ENCODE measurements at places on chromosomes 16 and 17.

- peak; percentile 83 for DNase-seq
Measured at GRCh38 chr17:32253117-32253611, 12.5 kb upstream of the RHBDL3 start.

DNA sequence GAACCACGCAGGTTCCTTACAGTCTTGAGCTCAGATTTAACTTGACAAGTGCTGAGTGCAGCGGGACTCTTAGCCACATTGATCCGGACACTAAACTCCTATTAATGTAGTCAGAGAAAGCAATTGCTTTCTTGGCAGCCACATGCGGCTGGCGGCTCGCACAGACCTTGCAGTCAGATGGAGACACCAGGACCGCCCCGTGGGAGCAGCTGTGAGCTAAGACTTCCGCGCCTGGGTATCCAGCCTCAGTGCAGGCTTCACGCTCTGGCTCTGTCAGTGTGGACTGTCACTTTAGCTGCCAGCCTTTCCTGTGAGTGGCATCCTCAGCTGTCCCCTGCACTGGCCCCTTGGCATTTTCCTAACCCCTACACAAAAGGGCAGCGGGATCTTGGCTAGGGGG, 80.9 kb upstream of the NLRP1 start:
- DNase-seq = no peak

GRCh38 chr16:68356249-68356918, 45.6 kb downstream of the PRMT7 start:
- no peak for DNase-seq

DNA sequence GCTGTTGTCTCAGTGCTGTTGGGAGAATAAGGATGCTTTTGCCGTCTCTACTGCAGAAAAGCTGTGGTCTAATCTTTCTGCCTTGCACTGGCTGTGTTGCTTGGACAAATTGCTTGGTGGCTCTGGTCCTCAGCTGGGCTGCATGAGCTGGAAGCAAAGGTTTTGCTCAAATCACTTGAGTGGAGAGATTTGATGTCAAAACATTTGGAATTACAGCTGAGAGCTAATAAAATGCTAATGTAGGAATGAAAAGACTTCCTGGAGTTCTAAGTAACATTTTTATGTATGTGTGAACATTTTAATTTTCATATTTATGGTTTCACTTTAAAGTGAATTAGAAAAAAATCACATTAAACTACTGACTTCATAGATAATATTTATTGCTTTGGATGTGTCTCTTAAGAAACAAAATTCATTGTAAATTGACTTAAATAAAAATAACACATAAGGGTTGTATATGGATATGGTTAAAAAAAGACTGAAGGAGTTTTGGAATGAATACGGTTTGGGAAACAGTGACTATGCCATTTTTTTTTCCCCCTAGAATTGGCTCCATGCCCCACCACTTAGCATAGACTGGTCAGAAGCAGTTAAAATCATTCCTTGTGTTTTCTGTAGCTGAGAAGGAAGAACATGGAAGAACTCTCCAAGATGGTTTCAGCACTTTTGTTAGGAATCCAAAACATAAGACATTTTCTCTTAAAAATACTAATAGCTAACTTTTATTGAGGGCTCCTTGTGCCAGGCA, 39.2 kb upstream of the FAM20A start:
- no peak for DNase-seq

DNA sequence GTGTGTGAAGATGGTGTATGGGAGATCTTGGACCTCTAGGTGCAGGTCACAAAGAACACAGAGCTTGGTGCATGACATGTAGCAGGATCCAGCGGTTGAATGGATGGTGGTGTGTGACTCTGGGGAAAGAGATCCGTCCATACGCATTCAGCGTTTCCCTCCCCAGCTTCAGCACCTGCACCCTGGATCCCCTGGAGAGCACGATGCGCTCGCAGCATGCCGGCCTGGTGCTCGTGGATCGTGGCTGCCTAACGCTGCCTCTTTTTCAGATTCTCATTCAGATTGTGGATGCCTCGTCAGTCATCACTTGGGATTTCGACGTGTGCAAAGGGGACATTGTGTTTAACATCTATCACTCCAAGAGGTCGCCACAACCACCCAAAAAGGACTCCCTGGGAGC, 70.9 kb downstream of the SEC14L1 start:
- no peak for DNase-seq

- no peak for DNase-seq
Measured at GRCh38 chr16:87358696-87359095, 24.9 kb downstream of the FBXO31 start.

- no peak for DNase-seq
Measured at GRCh38 chr16:58440131-58440530, 47.9 kb downstream of the GINS3 start.

- no peak for DNase-seq
Measured at GRCh38 chr16:12896562-12896961, 4.8 kb upstream of the SHISA9 start.

- no peak for DNase-seq
Measured at GRCh38 chr17:6299275-6299674, 135.6 kb downstream of the AIPL1 start.

DNA sequence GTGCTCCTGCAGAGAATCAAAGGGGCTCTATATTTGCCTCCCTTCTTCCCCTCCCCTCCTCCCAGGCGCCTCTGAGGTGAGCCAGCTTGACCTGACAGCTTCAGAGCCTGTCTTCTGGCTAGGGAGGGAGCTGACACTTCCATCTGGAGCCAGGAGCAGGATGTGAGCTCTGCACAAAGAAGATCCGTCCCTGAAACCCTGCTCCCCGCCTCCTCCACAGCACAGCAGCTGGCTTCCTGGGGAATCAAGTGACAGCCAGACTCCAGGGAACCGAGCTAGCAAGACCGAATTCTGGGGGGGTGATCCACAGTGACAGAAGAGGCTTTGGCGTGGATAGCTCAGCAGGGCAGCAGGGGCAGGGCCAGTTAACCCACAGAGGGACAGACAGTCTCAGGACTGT, 37.2 kb downstream of the CCDC182 start:
- no peak for DNase-seq

DNA sequence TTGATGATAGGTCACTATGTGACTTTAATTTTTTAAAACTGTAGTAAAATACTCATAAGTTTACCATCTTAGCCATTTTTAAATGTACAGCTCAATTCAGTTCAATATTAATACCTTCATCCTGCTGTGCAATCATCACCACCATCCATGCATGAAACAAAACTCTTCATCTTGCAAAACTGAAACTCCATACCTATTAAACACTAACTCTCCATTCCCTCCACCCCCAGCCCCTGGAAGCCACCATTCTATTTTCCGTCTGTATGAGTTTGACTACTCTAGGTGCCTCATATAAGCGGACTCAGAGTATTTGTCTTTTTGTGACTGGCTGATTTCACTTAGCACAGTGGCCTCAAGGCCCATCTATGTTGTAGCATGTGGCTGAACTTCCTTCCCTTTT, 9.4 kb upstream of the CNEP1R1 start:
- no peak for DNase-seq

DNA sequence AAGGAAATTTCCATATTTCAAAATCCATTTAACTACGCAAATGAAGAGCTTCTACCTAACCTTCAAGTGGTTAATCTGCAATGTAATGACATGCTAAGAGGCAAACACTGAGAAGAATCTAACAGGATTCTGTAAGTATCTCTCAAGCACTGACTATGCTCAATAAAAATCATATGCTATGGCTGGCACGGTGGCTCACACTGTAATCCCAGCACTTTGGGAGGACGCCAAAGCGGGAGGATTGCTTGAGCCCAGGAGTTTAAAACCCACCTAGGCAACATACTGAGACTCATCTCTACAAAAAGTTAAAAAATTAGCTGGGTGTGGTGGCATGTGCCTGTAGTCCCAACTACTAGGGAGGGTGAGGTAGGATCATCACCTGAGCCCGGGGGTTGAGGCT, 32.7 kb downstream of the GNA13 start:
- DNase-seq = no peak

DNA sequence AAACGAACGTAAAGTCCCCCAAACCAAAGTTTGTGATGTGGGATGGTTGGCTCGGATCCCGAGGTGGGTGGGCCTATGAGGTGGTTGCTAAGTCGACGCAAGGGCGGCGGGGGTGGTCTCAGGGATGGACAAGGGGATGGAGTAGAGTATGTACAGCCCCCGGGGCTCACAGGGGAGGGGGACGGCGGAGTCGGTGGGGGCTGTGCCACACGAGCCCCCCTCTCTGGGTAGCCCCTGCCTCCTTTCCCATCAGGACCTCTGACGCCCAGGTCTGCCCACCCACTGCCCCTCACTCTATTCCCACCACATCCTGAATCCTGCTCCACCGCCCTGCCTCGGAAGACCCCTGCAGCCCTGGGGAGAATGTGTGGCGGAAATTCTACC, 15.2 kb downstream of the IL34 start:
- DNase-seq = no peak

DNA sequence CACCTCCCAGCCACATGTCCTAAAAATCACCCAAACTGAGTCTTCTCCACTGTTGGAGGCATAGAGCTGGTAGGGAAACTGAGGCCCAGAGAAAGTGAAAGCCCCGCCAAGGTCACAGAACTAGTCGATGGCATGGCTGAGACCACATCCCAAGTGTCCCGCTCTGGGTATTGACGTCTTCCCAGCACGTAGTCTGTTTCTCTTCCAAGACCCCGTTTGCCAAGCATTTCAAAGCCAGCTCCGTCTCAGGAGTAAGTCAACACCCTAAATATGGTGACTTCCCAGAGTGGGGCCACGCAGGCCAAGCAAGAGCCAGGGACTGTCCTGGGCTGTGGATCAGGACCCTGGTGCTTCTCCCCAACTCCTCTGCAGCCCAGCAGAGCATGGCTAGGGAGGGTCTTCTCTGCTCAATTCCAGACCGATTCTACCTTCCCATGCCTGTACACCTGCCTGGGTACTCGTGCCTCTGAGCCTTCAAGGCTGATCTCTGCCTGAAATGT, 19.7 kb downstream of the PITPNM3 start:
- DNase-seq = no peak

GRCh38 chr16:74771656-74772315, 2.8 kb downstream of the FA2H start:
- no peak for DNase-seq

DNA sequence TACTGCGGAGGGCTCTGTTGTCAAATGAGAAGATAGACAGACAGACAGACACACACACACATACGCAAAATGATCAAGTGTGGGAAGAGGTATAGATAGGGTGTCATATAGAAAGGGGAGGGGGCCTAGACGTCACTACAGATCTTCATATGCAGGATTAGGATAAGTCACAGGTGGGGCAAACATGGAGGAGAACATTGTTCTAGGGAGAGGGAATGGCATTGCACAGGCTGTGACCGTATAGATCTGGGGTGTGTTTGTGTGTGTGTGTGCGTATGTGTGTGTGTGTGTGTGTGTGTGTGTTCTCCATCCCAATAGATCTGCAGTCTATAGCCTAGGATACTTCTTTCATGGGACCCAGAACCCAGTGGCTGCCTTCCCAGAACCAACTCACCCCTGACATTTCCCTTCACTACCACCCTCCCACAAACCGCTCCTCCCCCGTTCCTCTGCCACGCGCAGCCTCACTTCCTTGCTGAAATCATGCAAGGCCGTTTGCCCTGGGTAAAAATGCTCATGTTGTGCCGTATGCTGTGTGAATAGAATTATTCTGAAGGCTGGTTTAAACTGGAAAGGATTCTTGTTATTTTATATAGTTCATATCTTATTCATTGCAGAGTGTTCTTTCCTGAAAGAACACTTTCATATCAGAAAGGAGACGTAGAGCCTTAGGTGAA, 50.5 kb upstream of the CCL1 start:
- DNase-seq = no peak

- no peak for DNase-seq
Measured at GRCh38 chr16:76280421-76281215, 3.4 kb downstream of the CNTNAP4 start.

DNA sequence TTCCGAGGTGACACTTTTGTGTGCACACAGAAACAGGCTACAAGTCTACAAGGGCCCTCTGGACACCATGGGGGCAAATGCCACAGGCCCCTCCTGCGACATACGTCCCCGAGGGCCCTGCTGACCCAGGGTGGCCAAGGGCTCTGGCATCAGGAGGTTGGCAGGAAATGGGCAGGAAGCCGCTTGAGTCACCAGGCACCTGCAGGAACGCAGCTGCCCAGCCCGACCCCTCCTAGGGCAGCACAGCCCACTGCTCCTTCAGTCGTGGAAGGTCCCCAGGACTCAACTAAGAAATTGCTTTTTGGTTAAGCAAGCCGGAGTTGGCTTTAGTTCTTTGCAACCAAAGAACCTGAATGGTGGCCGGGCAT, 8.1 kb downstream of the CORO7 start:
- DNase-seq = no peak

DNA sequence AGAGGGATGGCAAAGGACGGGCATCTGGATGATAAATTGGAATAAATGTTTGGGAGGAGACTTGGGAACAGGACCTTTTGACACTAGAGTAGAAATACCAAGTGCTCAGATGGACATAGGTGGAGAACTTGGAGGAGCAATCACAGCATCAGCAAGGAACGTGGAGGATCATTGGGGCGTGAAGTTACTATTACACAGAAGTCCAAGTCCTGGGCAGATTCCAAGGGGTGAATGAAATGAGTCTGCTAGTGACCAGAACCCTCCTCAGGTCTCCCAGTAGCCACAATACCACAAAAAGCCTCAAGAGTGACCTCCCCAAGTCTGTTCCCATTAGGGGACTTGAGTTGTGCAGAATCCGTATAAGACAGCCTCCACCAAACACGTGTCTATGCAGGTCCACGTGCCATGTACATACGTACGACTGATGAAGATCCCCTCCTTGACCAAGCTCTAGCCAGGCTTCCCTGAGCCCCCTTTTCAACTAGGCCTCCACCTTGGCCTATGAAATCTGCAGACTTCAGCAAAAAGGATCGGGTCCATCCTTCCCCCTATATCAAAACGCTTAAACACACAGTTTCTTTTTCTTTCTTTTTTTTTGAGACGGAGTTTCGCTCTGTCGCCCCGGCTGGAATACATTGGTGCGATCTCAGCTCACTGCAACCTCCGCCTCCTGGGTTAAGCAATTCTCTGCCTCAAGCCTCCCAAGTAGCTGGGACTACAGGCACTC, 2.2 kb downstream of the C17orf67 start:
- DNase-seq = no peak

DNA sequence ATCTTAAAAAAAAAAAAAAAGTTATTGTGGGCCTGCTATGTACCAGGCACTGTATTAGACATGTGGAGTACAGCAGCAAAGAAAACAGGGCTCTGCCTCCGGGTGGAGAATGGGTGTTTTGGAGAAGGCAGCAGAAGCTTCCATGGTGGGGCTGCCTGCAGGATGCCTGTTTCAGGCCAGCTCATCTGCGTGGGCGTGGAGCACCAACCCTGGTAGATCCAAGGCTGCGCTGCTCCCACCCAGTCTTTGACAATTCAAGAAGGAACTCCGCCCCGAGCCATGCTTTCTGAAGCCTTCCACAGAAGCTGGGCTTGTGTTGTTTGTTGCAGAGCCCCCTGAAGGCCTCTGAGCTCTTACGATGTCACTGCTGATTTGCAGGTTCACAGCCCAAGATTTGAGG, 23.2 kb upstream of the CACNG1 start:
- no peak for DNase-seq

- DNase-seq = no peak
Measured at GRCh38 chr17:63647936-63648335, 25.7 kb downstream of the MAP3K3 start.

Measured in liver (tissue), 10 donors.